ENCODE measurements at places on chromosomes 1 and 21. TPM values are rescaled to one million over a fixed set of nuclear protein-coding genes. Genes with fewer than 3 reads are reported as not detected.

The CR1L gene
- total RNA-seq: not detected

The AADACL4 gene
- not detected for total RNA-seq

The CYP4Z1 gene
- total RNA-seq: not detected

The TNFRSF9 gene
- 0.28 TPM for total RNA-seq

The SPRR4 gene
- not detected for total RNA-seq

The RAD54L gene
- 55.8 TPM for total RNA-seq

The SORT1 gene
- 60.8 TPM for total RNA-seq

The AGT gene
- 0.16 TPM for total RNA-seq

The RIPPLY3 gene
- 3.2 TPM for total RNA-seq

The CAPN9 gene
- 2.0 TPM for total RNA-seq

The PROX1 gene
- total RNA-seq: 14.3 TPM

The MEGF6 gene
- 38.8 TPM for total RNA-seq

The ATP1A4 gene
- total RNA-seq: 0.35 TPM

The MASP2 gene
- 0.14 TPM for total RNA-seq

The VASH2 gene
- total RNA-seq: 8.7 TPM

The MTR gene
- 42.9 TPM for total RNA-seq

The ACKR1 gene
- total RNA-seq: 0.98 TPM

The MTARC1 gene
- 28.3 TPM for total RNA-seq

The APH1A gene
- total RNA-seq: 142 TPM

The PPIAL4G gene
- not detected for total RNA-seq

The KRTAP21-2 gene
- total RNA-seq: not detected

The FCRL3 gene
- total RNA-seq: not detected

The FYB2 gene
- total RNA-seq: not detected

The ATP5PB gene
- total RNA-seq: 253 TPM

The SRGAP2C gene
- 45.9 TPM for total RNA-seq

All from neural crest cell (in vitro differentiated cells).